ENCODE measurements at places on chromosomes 13 and 19.

- DNase-seq, result no peak
Observed at GRCh38 chr13:31138515-31138914, 23.2 kb downstream of the HSPH1 start.

GRCh38 chr19:42436006-42436405, 6.7 kb downstream of the CXCL17 start:
- DNase-seq, result no peak

DNA sequence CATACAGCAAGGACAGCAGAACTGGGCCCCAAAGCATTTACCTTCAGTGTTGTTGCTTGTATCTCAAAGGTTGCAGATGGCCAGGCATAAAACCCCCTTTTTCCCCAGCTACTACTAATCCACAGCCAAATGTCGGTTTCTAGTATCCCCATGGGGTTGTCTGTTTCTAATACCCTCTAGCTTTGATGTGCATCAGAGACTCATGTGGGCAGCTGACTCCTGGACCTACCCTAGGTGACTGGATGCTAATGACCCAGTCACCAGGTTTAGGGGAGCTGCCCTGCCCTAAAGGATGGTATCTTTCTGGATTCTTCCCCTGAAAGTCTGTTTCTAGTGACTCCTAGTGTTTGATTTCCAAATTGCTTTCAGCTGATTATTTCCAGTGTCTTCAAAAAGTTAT, 23.9 kb downstream of the TJP3 start:
- no peak for DNase-seq

DNA sequence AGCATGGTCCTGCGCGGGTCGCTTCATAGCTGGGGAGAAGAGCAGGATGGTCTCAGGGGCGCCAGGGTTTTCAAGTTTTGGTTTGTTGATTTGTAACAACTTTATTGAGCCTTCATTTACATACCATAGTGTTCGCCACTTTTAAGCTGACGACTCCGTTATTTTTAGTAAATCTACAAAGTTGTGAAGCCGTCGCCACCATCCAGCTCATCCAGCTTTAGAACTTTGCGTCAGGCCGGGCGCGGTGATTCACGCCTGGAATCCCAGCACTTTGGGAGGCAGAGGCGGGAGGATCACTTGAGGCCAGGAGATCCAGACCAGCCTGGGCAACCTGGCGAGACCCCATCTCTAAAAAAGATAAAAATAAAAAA, 404 bp downstream of the C19orf44 start:
- no peak for DNase-seq

DNA sequence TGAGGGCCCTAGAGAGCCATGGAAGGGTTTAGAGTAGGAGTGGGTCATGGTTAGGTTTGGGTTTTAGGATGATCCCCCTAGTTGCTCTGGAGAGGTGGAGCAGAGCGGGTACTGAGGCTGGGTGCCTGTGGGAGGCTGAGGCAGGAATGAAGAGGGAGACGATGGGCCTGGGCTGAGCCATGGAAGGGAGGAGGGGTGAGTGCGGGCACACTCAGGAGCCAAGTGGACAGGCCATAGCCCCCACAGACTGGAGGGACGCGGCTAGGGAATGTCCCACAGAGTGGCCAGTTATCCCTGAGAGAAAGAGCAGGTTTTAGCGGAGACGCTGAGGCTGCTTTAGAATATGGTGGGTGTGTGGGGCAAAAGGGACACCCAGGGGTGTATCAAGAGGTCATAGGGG, 6.0 kb upstream of the CATSPERG start:
- DNase-seq, result no peak

GRCh38 chr19:18057557-18057956, 29.2 kb downstream of the IL12RB1 start:
- DNase-seq, result no peak

DNA sequence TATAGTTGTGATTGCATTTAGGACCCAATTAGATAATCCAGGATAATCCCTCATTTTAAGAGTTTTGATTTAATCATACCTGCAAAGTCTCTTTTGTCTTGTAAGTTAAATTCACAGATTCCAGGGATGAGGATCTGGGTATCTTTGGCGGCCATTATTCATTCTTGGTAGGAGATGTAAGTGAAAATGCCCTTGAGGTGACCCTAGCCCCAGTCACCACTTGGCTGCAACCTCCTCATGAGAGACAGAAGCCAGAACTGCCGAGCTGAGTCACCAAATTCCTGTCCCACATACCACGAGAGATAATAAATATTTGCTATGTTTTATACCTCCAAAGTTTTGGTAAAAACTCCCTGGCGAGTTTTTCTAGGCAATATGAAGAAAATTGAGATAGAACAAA, 389.4 kb downstream of the RFC3 start:
- DNase-seq, result no peak

DNA sequence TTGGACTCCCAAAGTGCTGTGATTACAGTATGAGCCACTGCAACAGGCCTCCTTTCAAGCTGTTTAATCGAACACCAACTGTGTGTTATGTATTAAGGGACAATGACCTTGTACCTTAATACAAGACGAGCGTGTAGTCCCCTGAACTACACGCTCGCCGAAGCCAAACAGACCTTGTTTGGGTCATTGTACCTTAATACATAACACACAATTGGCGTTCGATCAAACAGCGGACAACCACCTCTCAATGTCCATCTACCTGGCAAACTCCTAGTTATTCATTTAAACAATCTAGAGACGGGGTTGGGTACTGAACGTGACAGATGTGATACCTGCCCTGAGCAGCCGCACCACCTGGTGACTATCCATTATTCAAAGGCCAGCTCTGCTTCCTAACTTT, 1.3 kb downstream of the CHERP start:
- DNase-seq, result no peak

GRCh38 chr19:38170334-38170733, 53.7 kb downstream of the DPF1 start:
- DNase-seq, result no peak

DNA sequence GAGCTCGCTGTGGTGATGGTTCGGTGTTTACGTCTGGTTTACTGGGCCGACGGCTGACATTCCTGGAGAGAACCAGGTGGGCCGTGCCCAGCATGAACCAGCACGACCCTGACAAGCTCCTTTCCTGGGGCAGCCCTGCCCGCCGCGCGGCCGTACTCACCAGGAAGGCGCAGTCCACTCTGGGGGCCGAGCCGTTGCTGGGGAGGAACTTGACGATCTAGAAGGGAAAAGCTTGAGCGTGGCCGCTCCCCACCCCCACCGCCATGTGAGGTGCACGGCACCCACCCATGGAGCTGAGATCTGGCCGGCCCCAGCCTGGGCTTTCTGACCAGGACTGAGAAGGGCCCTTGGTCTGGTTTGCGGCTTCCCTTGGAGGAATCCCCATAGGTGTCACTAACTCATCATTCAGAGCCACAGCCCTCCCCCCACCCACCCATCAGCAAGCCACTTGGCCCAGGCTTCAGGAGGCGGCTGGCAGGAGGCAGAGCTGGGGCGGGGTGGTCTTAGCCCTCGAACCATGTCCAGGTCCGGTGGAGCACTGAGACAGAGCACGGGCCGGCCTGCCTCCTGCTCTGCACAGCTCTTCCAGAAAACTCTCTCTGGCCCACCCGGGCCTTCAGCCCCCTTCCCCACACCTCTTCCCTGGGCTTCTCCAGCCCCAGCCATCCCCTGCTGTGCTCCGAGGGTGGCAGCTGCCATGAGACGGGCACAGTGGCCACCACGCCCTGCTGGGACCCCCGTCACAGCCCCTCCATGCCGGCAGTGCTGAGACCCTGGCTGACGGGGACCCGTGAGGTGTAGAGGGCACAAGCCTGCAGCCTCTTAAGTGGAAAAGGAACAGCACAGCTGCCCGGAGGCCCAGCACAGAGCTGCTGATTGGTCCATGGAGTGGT, 6.2 kb downstream of the ATP4B start:
- DNase-seq, result no peak

GRCh38 chr19:40144947-40145748, 46.1 kb upstream of the MAP3K10 start:
- no peak for DNase-seq

GRCh38 chr19:52660981-52661380, 22.8 kb upstream of the ZNF83 start:
- DNase-seq, result no peak

- DNase-seq, result no peak
Observed at GRCh38 chr13:24916464-24916863, 152.5 kb downstream of the RNF17 start.

GRCh38 chr19:36115453-36116343, at the start of gene TBCB:
Gene TBCB (plus strand): TSS chr19:36115468. CDS start chr19:36115561, 93 bp downstream.
- peak; percentile 76 for DNase-seq

- no peak for DNase-seq
Observed at GRCh38 chr13:39684531-39685137, 29.2 kb downstream of the COG6 start.

DNA sequence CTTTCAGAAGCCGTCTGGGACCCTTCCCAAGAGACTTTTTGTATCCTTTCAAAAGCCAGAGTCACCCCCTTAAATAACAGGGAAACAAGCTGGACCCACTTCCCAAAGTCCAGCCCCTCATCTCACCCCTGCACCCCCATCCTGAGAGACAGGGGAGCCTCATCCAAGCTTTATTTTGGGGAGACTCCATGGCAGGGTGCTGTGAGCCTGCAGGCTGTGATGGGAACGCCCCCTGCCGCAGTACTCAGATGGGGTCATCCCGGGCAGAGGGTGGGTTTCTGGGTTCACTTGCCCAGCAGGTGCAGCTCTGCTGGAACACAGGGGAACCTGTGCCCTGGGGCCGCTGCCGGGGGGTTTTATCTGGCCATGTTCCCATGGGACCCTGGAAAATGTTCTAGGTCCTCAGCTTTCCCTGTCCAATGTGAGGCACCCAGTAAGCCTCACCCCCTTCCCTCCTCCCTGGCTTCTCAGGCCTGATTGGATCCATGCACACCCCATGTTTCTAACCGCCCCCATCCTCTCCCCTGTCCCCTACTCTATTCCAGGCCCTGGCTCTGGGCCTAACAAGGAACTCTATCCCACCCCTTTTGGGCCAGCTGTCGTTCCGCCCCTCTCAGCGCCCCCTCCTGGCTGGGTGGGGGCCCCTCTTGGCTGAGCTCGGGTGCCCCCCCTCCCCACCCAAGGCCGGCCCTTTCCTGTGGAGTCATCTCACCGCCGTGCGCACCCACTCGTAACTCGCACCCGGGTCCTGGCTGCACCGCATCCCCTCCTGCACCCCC, 1.0 kb downstream of the HIF3A start:
- no peak for DNase-seq

DNA sequence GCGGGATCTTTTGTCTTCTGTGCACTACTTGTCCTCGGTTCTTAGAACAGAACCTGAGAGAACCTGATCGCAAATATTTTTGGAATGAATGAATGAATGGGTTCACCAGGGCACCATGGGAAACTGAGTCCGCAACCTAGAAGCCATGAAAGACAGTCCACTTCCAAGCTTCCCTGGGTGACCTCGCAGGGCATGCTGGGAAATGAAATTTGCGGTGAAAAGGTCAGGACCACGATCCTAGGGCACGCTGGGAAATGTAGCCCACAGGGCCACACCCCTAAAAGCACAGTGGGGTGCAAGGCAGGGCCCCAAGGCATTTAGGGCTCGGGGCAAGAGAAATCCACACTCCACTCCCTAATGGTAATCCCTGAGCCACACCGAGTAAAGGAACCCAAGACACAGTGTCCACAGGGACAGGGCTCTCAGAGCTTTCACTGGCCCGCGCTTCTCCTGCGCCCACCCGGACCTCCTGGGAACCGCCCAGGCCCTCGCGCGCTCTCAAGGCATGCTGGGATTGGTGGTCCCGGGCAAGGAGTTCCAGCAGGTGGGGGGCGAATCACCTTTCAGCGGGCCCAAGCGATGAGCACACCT, 1.1 kb upstream of the PPP1R12C start:
- no peak for DNase-seq

- DNase-seq, result no peak
Observed at GRCh38 chr19:8558325-8558724, 18.9 kb downstream of the MYO1F start.

- no peak for DNase-seq
Observed at GRCh38 chr13:41505209-41505835, 48.0 kb downstream of the RGCC start.

- DNase-seq, result no peak
Observed at GRCh38 chr19:35253316-35254286, 4.8 kb downstream of the LSR start.

DNA sequence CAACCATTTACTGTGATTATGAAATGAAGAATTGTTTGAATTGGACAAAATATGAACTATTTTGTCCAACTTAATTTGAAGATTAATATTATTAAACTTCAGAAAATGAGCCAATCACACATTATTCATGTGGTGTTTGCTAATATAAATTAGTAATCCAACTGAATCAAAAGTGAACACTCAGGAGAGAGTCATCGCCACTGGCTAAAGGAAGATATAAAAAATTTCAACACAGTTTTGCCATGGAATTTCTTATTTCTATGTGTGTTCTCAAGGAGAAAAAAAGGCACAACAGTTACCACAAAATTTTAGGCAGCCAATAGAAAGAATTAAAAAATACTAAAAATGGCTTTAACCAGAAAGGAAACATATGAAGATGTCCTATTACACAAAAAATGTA, 2683.8 kb downstream of the PCDH9 start:
- DNase-seq, result no peak

DNA sequence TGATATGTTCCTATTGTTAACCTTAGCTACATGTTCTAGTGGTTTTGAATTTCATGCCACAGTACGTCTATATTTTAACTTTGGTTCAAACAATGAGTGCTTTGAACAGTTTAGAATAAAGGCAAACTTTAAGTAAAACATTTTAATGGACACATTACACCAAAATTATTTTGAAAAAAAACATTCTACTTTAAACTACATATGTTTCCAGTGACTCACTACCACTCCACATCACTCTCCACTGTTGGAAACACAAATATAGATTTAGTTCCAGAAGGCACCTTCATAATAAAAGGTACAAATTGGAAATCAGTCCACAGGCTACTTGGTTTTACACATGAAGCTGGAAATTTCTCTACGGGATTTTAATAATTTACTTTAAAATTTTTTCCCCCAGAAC, 373.5 kb downstream of the MYO16 start:
- DNase-seq, result no peak

GRCh38 chr13:27556109-27556508, 64.2 kb downstream of the LNX2 start:
- no peak for DNase-seq

All from activated CD8-positive, alpha-beta memory T cell treated with anti-CD3 and anti-CD28 coated beads for 1 hour (primary cell).